ENCODE measurements at places on chromosomes 16 and 17.

DNA sequence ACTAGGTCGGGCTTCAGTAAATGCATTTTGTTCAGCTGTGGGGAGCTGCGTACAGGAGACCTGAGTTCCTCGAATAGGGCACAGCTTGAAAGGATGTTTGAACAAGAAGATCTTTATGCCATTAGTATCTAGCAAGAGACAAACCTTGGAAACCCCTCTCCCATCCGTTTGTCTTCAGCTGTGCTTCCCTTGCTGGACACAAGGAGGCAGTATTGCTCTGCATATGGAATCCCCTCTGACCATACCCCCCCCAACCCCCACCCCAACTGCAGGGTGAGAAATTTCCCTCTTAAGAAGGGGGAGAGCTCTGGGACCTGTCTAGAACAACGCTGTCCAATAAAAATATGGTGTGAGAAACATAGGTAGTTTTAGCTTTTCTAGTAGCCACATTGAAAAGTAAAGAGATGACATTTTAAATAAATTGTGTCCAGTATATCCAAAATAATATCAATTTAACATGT lies 1.6 kb downstream of the MRM1 start:
- no peak for DNase-seq

- DNase-seq: no peak
These were observed 717 bp downstream of the CYBA start for GRCh38 chr16:88649924-88650748.

- DNase-seq: no peak
These were observed 27.0 kb downstream of the CDIP1 start for GRCh38 chr16:4511441-4512082.

DNA sequence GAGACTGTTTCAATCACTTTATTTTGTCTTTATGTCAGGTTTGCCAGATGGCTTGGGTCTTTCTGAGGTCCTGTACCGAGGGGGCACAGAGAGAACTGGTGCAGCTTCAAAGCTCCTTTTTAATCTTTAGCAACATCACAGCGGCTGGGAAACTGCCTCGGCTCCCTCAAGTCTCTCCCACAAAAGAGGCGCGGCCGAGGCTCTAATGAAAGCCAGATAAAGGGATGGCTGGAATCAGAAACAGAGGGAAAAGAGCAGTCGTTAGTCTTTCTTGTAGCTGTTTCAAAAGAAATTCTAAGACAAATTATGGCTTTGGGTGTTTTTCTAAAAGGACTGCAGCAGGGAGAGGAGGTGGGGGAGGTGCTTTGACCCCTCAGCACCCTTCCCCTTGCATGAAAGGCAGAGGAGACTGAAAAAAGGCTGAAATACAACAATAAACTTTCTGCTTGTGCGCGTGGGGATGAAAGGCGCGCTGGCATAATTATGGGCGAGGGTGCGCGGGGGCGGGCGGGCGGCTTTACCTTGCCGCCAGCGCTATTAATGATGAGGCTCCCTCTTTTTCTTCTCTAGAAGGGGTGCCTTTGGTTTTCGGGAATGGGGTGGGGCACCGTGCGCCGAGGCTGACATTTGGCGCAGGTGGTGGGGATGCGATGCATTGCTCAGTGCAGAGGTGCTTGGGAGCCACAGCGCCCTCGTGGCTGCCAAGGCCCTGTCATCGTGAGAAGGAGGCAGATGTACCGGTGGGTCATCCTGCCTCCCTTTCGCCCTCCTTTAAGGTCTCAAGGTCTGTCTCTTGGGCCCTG lies 22.3 kb upstream of the BRD7 start:
- DNase-seq: no peak

- DNase-seq: no peak
These were observed 47.3 kb downstream of the NLRP1 start for GRCh38 chr17:5536866-5537650.

GRCh38 chr16:74867281-74867849 lies 92.7 kb upstream of the FA2H start:
- DNase-seq: no peak

- no peak for DNase-seq
These were observed 93.1 kb downstream of the VAT1L start for GRCh38 chr16:77881355-77882030.

DNA sequence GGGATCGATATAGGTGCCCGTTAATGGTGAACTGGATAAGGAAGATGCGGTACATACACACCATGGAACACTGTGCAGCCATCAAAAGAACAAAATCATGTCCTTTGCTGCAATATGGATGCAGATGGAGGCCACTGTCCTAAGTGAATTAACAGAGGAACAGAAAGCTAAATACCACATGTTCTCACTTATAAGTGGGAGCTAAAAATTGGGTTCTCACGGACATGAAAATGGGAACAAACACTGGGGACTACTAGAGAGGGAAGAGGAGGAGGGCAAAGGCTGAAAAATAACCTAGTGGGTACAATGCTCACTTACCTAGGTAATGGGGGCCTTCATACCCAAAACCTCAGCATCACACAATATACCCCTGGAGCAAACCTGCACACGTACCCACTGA lies 302.6 kb downstream of the XYLT1 start:
- no peak for DNase-seq

DNA sequence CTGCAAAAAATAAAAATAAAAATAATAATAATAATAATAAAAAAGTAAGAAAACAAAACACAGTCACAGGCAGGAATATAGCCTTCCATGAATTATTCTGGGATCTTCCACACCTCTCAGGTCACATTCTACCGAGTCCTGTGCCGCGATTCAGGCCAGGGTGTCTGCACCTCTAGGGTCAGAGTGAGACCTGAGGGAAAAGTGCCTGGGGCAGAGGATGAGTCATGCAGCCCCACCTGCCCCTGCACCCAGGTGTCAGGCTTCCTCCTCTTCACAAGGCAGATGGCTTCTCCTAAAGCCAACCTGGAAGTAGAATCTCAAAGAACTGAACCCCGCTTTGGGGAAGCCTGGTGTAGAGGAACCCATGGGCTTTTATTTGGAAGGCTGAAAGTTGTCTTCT lies 283.7 kb downstream of the CPPED1 start:
- DNase-seq: no peak

GRCh38 chr17:1232786-1233185 lies 37.5 kb upstream of the BHLHA9 start:
- no peak for DNase-seq

DNA sequence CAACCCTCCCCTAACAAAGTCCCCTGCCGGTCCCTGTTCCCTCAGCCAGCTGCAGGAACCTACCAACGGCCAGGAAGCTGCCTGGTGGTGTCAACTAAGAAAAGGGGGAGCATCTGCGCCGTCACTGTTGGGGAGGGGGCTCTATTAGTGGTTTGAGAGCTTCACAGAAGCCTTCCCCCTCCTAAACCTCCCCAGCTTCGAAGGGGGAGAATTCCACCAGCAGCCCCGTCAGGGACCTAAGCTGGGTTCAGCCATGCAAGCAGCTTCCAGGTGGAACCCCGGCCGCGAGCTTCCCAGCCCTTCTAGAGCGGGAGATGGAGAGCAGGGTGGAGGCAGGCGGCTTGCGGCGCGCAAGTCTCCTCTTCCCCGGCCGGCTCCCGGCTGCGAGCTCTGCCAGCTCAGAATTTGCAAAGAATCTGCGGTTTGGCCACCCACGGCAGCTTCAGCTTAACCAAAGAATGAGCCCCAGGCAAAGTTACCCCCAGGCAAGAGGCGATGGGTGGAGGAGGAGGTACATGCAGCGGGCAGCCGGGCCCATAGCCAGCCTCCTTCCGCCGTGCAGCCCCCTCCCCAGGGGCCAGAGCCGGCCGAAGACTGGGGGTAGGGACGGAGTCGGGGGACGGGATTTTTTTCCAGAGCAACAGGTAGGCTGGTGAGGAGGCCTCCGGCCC lies 33.7 kb downstream of the DDX19A start:
- DNase-seq: no peak

GRCh38 chr16:14109782-14110727 lies 38.9 kb downstream of the MRTFB start:
- no peak for DNase-seq

DNA sequence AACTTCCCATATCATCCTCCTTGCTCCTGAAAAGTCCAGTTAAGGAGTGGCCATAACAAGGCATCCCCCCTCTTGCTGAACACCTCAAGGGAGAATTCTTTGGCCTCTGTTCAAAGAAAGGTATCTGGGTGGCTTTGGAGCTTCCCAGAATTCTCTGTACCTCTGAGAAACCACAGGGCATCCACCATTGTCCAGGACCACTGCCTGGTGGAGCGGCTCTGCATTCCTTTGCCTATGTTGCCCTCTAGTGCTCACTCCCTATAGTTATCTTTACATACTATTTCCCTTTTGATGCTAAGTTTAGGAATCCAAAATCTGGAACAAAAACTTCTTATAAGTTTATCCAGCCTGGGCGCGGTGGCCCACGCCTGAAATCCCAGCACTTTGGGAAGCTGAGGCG lies 30.3 kb downstream of the CHD9NB start:
- no peak for DNase-seq

GRCh38 chr17:67262435-67263117 lies 17.6 kb upstream of the HELZ start:
- no peak for DNase-seq

DNA sequence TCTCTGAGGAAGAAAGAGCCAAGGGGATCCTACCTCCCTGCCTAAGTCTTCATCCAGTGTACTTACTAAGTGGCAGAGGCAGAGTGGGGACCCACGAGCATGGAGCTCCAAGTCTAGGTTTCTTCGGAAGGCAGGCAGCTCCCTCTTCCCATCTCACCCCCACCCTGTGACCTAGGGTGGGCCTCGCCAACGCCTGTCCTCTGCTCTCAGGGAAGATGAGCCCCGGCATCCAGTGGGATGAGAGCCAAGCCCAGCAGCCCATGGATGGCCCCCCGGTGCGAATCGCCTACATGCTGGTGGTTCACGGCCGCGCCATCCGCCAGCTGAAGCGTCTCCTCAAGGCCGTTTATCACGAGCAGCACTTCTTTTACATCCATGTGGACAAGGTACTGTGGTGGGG lies 8.3 kb downstream of the XYLT2 start:
- DNase-seq: no peak

GRCh38 chr17:8629371-8630226 lies 926 bp downstream of the MYH10 start:
- DNase-seq: no peak

DNA sequence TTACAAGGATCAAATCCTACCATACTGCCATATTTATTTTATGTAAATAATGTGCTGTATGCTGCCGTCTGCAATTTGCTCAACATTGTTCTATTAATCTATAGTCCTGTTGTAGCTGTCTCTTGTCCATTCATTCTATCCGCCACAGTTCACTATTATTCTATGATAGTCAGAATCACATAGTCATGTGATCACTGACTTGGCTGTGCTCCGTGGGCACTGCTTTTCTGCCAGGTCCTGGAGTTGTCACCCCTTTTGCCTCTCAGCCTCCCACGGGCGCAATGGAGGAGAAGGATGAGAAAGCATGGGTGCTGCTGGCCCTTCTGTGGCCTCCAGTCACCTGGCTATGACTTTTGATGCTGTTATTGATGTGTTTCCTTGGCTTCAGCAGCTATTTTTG lies 37.3 kb upstream of the ANKFY1 start:
- DNase-seq: no peak

GRCh38 chr17:67063141-67063540 lies 18.8 kb downstream of the CACNG1 start:
- no peak for DNase-seq

DNA sequence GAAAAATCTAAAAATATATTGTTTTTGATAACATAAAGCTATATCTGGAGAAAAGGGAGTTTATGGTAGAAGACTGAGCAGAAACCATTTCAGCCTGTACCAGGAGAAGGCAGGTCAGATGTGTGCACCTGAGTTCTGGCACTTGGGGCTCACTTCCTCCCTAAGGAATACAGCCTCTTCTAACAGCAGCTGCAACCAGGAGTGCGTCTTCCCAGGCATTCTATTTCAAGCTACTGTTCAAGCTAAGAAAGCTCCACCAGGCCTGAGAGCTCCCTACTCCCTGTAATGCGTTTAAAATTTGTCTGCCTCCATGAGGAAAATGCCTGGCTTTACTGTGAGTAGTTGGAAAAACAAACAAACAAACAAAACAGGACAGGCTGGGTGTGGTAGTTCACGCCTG lies 96.1 kb downstream of the ZNF778 start:
- no peak for DNase-seq

GRCh38 chr16:1123525-1124230 lies 27.6 kb upstream of the C1QTNF8 start:
- DNase-seq: no peak

- no peak for DNase-seq
These were observed 44.1 kb downstream of the TNFRSF13B start for GRCh38 chr17:16927641-16928321.

GRCh38 chr16:49755313-49755620 lies 100.6 kb downstream of the ZNF423 start:
- DNase-seq: no peak

GRCh38 chr16:62970851-62971250 lies 934.6 kb upstream of the CDH8 start:
- DNase-seq: no peak

DNA sequence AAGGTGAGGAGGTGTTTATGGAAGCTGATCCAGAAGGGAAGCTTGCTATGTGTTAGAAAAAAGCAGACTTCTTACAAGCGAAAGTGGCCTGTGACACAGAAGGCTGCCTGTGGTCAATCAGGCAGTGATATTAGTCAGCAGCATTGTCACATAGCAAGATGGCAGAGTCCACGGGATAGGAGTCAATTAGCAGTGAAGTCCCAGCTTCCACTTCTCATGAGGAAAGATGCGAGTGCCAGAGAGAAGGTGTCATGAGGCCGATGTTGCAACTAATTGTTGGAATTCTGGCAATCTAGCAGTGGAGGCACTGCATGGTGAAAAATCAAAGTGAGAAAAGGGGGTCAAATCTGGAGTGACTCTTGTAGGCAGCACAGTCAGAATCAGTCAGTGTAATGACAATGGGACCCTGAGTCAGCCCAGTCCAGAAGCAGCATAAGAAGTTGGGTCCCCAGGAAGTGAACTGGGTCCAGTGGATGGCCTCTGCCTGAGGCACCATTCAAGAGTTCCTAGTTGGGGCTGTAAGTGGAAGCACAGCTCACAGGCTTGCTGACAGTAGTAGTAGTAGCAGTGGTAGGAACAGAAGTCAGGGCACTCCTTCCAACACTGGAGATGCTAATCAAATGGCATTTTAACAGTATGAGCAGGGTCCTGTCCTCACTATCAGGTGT lies 85.1 kb downstream of the TNFRSF13B start:
- DNase-seq: no peak

DNA sequence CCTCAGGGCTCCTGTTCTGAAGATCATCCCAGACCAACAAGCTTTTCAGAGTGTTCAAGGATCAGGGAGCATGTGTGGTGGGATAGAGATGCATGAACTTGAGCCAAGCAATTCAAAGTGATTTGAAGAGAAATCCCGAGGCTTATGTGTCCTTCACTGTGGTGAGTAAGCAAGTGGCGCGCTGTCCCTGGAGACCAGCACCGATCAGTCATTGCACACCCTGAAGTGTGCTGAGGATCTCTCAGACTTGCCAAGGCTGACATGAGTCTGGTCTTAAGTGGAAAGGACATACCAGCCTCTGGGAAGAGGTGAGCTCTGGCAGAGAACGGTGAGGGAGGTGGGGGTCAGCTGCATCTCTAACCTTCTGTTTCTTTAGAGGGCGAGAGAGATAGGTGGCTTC lies 43.8 kb upstream of the CDH13 start:
- no peak for DNase-seq

DNA sequence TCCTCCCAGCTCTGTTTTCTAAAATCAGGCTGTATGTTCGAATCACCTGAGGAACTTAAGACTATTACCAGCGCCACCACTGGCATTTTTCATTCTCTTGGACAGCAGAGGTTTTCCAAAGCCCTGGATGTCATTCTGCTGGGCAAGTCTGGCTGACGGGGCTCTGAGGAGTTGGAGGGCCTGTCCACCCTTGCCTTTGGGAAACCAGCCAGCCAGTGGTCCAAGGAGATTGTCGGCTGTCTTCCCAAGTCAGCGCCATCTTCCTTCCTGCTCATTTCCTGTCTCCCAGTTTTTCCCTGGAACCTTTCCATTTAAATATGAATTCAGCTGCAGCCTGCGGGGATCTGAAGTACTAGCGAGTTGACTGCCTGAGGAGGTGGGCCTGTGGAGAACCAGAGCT lies 258.3 kb downstream of the PRKCA start:
- DNase-seq: no peak

Measured in thoracic aorta (tissue), 2 donors.